NCI-H1105 treated with DMSO at 0.1 percent for 48 hours (cell line): ENCODE measurements at places on chromosomes 2 and 18.

GRCh38 chr18:21146016-21146415, 34.4 kb upstream of the ROCK1 start:
- DNase-seq = no peak

DNA sequence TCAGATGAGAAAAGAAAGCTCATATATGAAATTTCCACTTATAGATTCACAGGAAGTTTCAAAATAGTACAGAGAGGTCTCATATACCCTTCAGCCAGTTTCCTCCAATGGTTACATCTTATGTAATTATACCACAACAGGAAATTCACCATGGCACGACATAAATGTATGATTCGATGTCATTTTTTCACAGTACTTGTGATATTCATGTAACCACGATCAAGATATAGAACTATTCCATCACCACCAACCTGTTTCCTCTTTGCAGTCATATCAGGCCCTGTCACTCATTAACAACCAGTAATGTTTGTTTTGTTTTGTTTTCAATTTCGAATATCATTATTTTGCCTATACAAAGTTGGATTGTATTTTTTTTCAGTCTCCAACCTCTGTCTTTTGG, 314.3 kb upstream of the POU3F3 start:
- no peak for DNase-seq

GRCh38 chr18:39299152-39299551, 1733.6 kb upstream of the CELF4 start:
- peak; percentile 15 for DNase-seq

- DNase-seq = no peak
Observed at GRCh38 chr2:156021146-156022040, 311.1 kb downstream of the NR4A2 start.

- DNase-seq = no peak
Observed at GRCh38 chr2:187475499-187476248, 27.6 kb upstream of the CALCRL start.

DNA sequence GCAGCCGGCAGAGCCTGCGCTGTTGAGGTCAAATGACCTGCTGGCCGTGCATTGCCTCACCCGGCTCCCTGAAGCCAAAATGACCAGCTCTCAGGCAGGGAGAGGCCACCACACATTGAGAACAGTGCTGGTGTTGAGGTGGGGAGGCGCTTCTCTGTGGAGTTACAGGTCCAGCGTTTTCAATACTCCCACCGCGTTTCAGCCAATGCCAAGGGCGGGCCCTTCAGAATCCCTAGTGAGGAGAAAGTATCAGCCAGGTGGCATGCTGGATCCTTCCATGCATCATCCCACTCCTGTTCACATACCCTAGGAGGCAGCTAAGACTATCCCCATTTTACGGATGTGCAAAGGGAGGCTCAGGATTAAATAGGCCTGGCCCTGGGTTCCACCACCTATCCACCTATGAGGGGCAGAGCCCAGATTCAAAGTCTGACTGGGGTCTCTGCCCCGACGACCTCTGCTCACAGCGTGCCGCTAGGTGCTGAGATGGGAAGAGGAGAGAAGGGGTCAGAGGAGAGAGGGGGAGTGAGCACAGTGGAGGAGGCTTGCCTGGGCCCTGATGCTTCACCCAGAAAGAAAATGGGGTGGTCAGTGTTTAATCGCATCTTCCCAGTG, 137.6 kb upstream of the ID2 start:
- no peak for DNase-seq

GRCh38 chr18:14577971-14578370, 34.6 kb upstream of the POTEC start:
- DNase-seq = no peak

- no peak for DNase-seq
Observed at GRCh38 chr2:236656166-236656565, 86.5 kb downstream of the ACKR3 start.

DNA sequence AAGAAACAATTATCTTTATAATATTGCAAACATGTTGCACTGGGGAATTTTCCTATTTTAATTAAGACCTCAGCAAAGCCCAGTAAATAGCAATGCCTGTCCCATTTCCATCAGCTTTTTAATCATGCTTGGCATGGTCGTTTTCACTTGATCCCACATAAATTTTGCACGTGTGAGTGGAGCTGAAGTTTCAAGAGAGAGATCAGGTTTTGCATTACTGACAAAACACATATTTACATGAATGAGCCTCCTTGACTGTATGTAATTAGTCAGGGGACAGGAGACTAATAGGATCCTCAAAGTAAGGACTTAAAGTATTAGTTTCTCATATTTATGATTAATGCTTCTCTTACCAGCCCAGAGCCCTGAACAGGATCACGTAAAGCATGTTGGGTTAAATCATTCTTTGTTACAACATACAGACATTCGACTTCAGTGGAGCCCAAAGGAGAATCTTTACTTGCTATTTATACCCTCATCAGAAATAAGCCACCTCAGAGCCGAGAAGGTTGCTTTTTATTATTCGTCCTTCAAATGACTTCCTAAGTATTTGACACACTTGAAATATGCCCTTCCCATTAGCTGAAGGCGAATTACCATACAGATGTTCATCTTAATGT, 711.3 kb downstream of the GALR1 start:
- no peak for DNase-seq

- DNase-seq = no peak
Observed at GRCh38 chr2:144152817-144153271, 367.1 kb downstream of the ZEB2 start.

DNA sequence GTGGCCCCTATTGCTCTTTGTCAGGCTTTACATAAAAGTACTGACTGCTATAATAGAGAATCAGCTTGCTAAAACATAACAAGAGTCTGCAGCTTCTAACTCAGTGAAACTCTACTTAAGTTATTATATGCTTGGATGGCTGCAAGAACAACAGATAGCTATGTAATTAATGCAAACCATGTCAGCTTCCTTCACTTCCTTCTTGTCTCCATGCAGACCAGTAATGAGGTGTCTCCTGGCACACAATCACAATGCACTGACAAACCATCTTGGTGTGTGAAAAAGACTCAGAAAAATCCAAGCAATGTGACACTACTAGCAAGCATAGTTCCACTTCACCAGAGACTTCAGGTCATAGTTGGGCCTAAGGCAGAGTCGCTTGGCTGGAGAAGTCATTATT, 2068.9 kb upstream of the PIK3C3 start:
- DNase-seq = no peak
